ENCODE measurements at places on chromosomes 3 and 15.
A peak's percentile ranks its signal among the peaks of the same experiment; 100 is the strongest.

- no peak for DNase-seq
These were observed 433 bp downstream of the FILIP1L start for GRCh38 chr3:100113723-100114412.

DNA sequence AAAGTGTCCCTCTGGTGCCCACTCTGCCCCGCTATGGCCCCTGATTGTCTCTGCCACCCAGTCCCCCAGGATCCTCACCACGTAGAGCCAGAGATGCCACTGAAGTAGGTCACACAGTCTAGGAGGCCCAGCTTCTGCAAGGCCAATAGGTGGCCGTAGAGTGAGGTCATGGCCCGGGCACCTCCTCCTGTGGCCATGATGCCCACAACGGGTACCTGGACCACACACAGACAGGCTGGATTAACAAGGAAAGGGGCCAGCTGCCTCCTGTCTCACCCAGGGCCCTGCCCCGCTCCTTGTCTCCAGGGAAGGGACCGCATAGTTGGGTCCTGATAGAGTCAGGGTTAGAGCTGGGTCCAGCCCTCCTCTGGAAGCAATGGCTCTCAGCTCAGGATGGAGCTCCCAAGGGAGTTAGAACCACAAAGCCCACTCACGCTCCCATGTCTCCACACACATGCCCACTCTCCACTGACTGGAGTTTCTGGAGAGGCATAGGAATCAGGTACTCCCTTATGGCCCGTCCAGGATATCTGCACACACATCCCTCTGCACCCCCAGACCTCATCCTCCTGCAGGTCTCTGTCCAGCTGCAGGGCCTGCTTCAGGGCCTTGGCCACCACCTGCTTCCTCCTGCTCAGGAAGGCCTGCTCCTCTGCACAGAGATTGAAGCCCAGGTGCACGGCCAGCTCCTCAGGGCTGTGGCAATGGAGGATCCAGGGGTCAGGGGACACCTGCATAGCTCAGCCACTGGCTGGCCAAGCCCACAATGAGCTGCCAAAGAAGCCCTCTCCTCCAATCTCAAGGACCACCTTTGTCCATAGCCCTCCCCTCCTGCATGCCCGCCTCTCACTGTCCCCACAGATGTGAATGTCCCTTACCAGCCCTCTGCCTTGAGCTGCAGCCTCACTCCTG is 13.2 kb downstream of the PLA2G4D start:
- no peak for DNase-seq

GRCh38 chr15:32706704-32707103 is 11.1 kb upstream of the GREM1 start:
- no peak for DNase-seq

- DNase-seq = no peak
These were observed 4.6 kb upstream of the CCK start for GRCh38 chr3:42270561-42270960.

GRCh38 chr3:159844801-159845261 is 143.8 kb upstream of the IL12A start:
- no peak for DNase-seq

GRCh38 chr3:76715426-76715825 is 324.5 kb upstream of the ROBO2 start:
- no peak for DNase-seq

- DNase-seq = no peak
These were observed 20.8 kb downstream of the STAG1 start for GRCh38 chr3:136731274-136731884.

DNA sequence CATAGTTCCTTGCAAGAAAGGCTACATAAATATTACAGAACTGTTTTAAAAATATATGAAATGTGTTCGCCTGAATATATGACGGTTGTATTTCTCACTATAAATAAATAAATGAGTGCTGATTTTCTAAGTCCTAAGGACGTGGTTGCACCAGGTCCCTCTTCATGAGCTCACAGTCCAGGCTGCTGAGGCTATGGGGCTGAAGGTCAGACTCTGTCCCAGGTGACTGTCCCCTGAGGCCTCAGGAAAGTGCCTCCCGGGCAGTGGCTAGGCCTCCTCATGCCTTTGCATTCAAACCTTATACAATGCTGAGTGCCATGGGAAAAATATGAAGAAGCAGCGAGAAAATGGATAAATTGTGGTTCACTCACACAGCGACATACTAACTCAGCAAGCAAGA is 43.5 kb upstream of the SSR3 start:
- no peak for DNase-seq

DNA sequence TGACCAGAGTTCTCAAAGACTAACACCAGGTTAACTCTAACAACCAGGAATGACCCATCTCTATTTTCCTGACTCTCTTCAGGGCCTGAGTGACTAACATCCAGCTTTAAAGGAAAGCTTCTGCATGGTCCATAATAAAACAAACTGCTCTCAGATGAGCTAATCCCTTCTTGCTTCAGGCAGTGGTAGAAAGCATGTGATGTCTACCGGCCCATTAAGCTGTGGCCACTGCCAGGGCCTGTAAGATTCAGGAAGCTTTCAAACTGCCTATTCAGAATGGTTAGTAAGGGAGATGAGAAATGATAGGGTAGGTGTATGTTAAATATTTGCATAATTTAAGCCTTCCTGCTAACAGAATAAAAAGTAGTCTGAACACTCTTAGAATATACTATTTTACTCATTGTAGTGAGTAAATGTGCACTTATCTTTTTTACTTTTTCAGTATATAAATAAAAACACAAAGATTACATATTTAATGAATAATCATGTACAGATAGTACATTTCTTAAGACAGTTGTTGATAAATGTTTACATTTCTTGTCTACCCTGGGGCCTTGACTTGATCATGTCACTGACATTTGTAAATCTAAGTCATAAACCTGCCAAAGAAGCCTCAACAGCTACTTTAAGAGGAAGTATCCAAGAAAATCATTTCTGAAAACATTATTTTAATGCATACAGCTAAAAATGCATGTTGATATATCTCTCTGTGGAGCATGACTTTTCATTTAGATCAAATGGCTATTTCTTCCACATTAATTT is 222.0 kb downstream of the MCTP2 start:
- no peak for DNase-seq

- DNase-seq = no peak
These were observed 66.4 kb upstream of the KBTBD8 start for GRCh38 chr3:66931699-66932098.

GRCh38 chr3:194974468-194975135 is 288.9 kb downstream of the FAM43A start:
- no peak for DNase-seq

DNA sequence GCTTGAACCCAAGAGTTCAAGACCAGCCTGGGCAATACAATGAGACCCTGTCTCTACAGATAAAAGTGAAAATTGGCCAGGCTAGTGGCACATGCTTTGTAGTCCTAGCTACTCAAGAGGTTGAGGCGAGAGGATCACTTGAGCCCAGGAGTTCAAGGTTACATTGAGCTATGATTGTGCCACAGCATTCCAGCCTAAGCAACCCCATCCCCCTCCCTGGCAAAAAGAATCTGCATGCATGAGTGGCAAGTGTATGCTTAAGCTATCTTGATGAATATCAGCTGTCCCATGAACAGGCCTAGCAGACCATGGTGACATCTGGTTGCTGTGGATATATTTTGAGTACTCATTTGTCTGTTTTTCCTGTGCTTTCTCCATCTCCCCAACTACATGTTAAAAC is 4.7 kb downstream of the ATRIP start:
- DNase-seq = no peak

GRCh38 chr3:177835008-177835407 is 637.7 kb upstream of the TBL1XR1 start:
- no peak for DNase-seq

DNA sequence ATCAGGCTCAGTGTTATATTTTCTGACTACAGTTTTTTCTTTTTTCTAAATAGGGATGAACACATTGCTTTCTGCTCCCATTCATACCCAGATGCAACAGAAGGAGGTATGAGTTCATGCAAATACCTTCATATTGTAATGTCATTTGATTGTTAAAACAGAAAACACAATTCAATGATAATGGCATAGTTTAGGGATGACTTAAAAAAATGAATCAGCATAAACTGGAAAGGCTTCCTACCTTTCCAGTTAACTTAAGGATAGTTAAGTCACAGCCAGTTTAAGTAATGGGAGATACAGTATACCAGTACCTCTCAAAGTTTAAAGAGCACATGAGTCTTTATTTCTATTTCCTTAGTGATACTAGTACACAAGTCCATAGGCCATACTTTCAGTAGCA is 24.9 kb downstream of the KNL1 start:
- no peak for DNase-seq

- DNase-seq = no peak
These were observed 222.0 kb upstream of the DPPA4 start for GRCh38 chr3:109559389-109559788.

DNA sequence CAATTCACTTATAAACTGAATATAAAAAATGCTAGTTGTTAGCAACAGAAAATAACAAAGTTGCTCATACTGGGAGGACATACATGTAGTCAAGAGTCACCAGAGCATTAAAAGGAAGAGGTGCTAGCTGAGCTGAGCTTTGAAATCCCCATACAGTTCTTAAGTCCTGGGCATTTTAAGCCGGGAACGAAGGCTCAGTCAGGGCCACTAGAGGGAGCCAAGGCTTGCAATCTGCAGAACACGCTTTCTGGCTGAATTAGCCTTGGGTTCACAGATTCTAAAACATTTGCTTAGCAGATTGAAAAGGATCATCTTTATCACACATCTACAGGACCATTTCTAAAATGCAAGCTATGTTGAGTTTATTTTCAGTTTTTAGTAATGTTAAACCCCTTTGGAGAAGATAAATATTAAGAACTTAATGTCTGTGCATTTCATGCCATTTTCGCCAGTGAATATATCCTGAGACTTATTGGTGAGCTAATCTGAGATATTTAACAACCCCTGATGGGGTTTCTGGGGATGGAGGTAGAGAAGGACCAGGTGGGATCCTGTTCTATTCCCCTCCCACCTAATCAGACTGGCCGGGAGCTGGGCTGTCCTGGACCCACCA is 26.3 kb upstream of the MNS1 start:
- DNase-seq = peak; percentile 23

DNA sequence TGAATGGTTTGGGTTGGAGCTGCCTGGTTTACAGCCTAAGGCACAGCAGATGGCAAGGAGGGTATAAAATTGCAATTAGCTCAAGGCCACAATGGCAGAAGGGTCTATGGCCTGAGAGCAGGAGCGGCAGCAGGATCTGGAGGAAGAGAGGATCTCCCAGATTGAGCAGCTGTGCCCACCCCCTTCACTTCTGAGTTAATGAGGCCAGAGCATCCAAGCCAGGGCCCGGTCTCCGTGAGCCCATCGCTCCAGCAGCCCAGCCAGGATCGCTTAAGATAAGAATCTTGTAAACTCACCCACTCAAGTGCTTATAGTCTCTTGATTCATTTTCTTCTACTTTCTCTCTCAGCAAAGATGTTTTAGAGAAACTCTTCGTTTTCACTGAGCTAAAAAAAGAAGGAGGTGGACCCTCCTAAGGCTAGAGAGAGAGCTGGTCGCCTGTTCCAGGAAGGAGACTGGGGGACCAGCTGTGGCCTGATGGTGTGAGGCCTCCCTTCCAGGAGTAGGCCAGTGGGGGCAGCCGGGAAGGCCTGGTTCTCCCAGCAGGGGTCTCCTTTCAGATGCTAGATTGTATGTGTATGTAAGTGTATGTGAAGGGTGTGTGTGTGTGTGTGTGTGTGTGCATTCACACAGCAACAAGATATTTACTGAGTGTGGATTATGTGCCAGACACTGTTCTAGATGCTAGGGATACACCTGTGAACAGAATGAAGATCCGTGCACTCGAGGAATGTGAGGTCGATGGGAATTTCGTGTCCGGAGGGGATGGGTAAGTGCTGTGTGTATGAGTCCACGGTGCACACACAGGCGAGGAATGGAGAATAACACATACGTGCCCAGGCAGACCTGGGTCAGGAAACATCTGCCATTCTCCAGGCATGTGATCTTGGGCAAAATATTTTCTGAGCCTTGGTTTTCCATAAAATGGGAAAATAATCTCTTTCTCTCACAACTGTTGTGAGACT is 18.6 kb downstream of the MAGEF1 start:
- no peak for DNase-seq

DNA sequence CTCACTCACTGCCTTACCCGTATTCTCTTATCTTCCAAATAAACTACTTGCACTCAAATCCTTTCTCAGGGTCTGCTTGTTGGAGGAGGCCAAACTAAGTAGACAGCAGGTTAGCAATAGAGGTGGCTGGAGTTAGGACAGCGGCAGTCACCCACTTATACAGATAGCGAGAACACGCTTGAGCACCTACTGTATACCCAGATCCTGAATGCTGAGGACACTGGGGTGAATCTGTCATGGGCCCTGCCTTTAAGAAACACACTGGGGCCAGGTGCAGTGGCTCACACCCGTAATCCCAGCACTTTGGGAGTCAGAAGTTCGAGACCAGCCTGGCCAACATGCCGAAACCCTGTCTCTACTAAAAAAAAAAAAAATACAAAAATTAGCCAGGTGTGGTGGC is 38.0 kb upstream of the TSEN2 start:
- no peak for DNase-seq

DNA sequence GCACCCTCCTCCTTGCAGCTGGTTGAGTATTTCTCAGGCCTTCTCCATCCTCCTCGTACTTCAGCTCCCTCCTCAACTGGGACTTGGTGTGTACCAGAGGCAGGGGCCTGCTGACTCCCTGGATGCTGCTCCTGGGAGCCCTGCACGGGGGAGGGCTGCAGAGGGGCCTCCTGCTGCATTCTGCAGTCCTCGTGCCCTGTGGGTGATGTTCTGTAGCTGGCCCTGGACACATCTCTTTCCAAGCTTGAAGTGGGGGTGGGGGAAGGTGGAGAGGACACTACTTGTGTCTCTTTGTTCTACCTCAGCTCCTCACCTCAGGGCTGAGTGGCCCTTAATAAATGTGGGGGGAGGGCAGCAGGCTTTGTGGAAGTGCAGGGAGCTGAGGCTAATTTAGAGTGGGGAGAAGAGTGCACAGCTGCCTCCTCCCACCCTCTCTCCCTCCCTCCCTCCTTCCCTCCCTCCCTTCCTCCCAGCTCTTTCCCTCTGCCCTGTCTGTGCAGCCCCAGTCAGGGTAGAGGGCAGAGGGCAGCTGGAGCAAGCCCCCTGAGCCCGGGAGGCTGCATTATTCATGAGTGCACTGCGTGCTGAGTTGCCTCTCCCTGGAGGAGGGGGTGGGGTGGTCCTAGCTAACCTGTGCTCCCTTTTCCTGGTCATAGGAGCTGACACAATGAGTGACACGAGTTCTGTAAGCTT is 3.7 kb upstream of the GRM2 start:
- no peak for DNase-seq

DNA sequence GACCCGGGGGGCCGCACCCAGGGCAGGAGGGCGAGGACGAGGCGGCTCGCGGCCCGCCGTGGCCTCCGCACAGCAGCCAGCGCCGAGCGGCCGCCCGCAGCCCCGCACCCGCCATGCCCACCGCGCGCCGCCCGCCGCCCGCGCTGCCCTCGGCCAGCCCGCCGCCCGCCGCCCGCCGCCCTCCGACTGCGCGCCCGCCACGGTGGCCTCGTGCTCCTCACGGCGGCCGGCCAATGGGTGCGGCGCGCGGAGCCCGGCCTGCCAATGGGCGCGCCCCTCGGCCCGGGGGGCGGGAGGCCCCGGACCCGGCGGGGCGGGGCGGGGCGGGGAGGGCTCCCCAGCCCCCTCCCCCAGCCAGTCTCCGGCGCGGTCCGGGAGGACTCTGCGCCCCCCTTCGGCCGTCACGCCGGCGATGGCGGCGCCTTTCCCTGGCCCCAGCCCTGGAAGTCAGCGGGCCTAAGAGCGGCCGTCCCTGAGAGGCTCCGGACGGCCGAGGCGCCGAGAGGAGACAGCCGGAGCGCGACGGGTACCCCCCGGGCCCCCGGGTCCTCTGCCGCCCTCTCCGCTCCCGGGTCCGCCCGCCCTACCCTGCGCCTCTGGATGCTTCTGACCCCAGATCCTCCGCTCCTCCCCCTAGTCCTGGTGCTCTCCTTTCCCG is at the start of gene NT5DC2:
Gene NT5DC2, minus strand, starts transcription at position 235 of the 658 bp plus-strand sequence. Its CDS starts 120 bp downstream, at position 115.
- peak; percentile 29 for DNase-seq

GRCh38 chr15:80418892-80419537 is 14.8 kb downstream of the ARNT2 start:
- no peak for DNase-seq
